ENCODE measurements at places on chromosomes 13 and 19. TPM values are rescaled to one million over a fixed set of nuclear protein-coding genes. Genes with fewer than 3 reads are reported as not detected.

Gene FAM98C
- 16.9 TPM for total RNA-seq

- no peak for DNase-seq
Observed at GRCh38 chr13:93279982-93280381, 53.4 kb downstream of the GPC6 start.

Gene SIGLEC8
- total RNA-seq = not detected

DNA sequence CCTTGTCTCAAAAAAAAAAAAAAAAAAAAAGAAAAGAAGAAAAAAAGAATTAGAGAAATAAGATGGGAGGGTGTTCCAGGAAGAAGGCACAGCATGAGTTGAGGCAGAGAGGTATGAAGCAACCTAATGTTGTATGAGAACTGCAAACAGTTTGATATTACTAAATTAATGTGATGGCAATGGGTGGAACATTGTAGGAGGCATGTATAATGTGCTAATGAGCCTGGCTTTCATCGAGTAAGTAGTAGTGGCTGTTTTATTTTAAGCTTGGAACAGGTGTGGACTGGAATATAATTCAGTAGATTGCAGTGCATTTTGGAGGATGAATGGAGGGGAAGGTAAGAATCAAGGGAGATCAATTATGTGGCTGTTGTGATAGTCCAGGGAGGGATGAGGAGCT, 156.1 kb downstream of the MTUS2 start:
- no peak for DNase-seq

DNA sequence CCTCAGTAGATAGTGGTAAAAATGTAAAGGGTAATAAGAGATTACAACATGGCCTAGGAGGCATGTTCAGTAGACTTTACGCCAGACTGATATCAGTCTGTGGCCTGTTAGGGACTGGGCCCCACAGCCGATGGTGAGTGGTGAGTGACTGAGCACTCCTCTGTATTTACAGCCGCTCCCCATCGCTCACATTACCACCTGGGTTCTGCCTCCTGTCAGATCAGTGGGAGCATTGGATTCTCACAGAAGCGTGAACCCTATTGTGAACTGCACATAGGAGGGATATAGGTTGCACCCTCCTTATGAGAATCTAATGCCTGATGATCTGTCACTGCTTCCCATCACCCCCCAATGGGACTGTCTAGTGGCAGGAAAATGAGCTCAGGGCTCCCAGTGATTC, 17.9 kb downstream of the NLRP11 start:
- DNase-seq = no peak

- no peak for DNase-seq
Observed at GRCh38 chr19:23804676-23805075, 46.0 kb upstream of the ZNF681 start.

Gene PALM3
- total RNA-seq = 0.81 TPM

GRCh38 chr19:23440207-23440606, 44.9 kb upstream of the ZNF91 start:
- no peak for DNase-seq

DNA sequence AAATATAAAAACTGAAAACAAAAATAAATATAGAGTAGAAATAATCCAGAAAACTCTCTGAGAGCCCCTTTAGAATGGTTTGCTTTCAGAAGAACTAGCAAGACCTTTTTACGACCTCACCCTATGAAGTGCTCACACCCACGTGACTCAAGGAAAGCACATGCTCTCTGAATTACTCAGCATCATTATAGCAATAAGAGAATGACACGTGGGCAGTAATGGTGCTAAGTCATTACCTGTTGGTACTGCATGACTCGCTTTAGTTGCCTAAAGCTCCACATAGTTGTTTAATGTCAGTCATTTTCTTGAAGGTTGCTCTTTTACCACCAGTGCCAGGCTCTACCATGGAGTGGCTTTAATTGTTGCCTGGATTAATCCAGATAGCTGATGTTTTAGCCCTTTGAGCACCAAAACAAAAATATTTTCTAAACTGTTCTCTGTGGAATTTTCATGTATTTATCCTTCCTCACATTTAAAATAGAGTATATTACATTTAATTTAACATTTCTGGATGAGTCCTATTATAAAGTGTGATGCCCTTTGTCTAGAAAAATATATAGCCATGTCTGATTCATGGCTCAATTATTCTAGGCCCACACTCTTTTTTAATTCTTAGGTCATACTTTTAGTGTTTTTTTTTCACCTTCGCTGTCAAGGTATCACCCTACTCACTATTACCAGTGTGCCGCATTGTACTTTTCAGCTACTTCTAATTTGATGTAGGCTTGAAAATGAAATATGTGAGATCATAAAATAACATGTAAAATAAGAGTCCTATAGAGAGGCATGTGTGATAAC, 56.8 kb downstream of the THSD1 start:
- peak; percentile 72 for DNase-seq

Gene ZNF524
- total RNA-seq = 10.2 TPM

Gene NOP53
- 97.3 TPM for total RNA-seq

DNA sequence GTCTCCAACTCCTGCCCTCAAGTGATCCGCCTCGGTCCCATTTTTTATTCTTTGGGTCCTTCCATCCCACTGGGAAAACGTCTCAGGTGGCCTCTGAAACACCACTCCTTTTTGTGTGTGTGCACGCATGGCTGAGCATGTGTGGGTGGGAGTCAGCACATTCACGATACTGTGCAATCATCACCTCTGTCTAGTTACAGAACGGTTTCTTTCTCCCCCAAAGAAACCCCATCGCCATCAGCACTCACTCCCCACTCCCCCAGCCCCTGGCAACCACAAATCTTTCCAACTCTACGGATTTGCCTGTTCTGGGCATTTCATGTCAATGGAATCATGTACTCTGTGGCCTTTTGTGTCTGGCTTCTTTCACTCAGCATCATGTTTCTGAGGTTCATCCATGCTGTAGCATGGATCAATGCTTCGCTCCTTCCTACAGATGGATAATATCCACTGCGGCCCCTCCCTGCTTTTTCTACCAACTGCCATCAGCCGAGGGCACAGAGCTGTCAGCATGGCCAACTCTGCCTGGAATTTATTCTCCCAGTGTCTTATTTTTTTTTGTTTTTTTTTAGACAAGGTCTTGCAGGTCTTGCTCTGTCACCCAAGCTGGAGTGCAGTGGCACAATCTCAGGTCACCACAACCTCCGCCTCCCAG, 9.7 kb downstream of the F2RL3 start:
- no peak for DNase-seq

Gene ZIC2
- total RNA-seq = not detected

GRCh38 chr13:36431204-36432105, 840 bp upstream of the CCNA1 start:
- no peak for DNase-seq

DNA sequence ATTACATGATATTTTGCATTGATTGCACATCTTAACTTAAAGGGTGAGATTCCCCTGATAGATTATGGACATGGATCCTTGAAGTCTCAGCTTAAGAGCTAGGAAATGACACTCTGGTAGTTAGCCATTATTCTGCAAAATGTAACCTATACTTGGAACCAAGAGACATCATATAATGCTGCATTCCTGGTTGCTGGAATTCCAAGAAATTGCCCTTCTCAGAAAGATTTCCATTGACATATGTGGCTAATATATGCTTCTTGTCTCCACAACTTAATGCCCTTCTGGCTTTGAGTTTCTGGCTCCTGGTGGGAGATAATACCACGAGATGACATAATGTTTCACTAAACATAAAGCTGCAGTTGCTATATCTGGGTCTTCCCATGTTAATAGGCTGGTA, 204.4 kb upstream of the TRPC4 start:
- DNase-seq = no peak

DNA sequence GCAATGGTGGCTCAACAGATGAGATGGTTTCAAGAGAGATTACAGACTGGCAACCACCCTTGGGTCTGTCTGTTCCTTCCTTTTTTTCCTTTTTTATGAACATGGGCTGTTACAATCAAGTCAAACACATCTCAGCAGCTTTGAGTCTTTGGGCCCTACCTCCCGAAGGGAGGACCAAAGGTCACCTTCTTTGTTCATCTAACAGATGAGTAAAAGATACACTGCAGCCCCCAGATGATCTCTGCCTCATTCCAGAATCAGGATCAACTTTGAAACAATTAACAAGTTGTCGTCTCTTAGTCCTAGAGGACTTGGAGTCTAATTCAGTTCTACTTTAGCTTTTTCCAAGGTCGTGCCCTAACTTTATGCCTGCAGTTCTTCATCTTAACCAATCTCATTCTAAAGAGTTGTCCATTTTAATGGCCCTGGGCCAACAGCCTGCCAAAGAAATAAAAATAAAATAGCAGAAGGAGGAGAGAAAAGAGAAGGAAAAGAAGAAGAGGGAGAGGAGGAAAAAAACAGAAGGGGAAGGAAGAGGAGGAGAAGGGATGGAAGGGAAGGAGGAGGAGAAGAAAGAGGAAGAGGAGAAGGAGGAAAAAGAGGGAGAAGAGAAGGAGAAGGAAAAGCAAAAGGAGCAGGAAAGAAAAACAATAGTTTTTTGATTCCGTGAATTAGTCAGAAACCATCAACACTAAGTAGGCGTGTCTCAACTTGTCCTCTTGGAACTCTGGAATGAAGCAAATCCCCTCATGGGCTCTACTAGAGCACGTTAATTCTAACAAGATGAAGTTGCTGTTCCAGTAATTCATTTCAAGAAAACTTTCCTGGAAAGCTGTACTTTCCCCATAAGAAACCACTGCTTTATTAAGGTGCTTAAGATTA, 281.2 kb downstream of the FOXO1 start:
- DNase-seq = no peak

GRCh38 chr19:10815969-10816644, 19.9 kb downstream of the TMED1 start:
- peak; percentile 79 for DNase-seq

- DNase-seq = no peak
Observed at GRCh38 chr13:96762876-96763275, 231.4 kb downstream of the OXGR1 start.

Gene SELENOV
- not detected for total RNA-seq

Gene C19orf33
- not detected for total RNA-seq

Gene ZFP14
- total RNA-seq = 1.1 TPM

GRCh38 chr13:59679254-59679653, 484.5 kb downstream of the DIAPH3 start:
- no peak for DNase-seq

Gene KANK3
- total RNA-seq = not detected

- peak; percentile 19 for DNase-seq
Observed at GRCh38 chr13:21749410-21749809, 78.5 kb downstream of the FGF9 start.

DNA sequence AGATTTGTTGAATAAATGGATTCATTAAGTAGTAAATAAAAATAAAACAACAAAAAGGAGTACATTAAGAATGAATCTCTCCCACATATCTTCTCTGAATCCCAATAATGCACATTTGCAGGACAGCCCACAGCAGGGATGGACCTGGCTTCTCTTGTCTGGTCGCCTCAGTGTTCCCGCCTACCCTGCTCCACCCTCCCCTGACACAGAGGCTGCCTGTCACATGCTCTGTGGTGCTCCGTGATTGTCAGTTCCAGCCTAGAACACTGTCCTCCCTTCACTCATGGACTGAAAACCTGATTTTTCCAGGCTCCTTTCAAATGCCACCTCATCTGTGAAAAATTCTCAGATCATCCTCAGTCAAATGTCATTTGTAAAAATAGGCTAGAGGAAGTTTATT, 94.5 kb upstream of the GPR12 start:
- DNase-seq = no peak

Gene BRME1
- 0.46 TPM for total RNA-seq

DNA sequence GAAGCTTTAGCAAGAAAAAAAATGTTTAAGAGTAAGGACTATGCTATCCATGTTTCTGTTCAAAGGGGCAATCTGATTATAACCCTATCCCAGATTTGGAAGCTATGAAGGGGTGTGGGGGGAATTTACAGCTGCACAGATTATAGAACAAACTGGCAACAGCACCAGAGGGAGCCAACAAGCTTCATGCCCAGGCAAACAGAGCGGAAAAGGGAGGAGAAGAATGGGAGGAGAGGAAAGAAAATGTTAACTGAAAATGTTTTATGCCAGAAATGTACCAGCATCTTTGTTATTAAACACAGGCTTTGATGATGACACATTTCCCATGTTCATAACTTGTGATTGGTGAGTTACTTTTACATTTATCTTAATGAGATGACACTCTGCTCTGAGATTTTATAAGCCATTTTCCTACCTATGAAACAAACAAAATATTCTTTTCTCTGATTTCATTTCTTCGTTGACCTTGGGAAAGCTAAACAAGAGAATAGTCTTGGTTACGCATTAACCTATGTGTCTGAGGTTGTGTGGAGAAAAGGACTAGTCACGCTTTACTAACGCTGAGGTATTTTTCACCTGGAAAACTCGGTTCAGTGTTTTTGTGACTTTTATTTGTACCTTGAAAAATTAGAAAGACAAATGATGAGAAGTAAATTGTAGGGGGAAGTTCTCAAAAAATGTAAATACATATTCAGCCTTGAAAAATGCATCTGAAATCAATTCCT, 235.8 kb upstream of the MIR17HG start:
- DNase-seq = no peak

Gene F10
- 15.8 TPM for total RNA-seq

DNA sequence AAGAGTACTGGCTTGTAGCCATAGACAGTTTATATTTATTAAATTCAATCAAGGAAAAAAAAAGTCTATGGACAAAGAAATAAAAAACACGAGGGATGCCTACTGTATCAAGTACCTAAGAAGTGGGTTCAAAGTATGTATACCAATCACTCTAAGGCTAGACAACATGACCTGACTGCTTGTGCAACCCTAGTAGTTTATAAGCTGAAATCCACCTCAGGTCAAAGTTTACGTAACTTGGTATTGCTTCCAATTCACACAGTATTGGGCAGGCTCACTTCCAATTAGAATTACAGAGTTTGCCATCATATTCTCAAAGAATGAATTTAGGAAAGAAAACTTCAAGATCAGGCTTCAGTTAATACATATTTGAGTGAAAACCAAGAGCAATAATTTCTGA, 657.8 kb downstream of the DACH1 start:
- DNase-seq = no peak
